ENCODE measurements at places on chromosomes 3 and 15. TPM values are rescaled to one million over a fixed set of nuclear protein-coding genes. Genes with fewer than 3 reads are reported as not detected.
A peak's percentile ranks its signal among the peaks of the same experiment; 100 is the strongest.

Gene GOLGA8H
- total RNA-seq: 1.7 TPM

Gene KIF7
- total RNA-seq: 17.3 TPM

DNA sequence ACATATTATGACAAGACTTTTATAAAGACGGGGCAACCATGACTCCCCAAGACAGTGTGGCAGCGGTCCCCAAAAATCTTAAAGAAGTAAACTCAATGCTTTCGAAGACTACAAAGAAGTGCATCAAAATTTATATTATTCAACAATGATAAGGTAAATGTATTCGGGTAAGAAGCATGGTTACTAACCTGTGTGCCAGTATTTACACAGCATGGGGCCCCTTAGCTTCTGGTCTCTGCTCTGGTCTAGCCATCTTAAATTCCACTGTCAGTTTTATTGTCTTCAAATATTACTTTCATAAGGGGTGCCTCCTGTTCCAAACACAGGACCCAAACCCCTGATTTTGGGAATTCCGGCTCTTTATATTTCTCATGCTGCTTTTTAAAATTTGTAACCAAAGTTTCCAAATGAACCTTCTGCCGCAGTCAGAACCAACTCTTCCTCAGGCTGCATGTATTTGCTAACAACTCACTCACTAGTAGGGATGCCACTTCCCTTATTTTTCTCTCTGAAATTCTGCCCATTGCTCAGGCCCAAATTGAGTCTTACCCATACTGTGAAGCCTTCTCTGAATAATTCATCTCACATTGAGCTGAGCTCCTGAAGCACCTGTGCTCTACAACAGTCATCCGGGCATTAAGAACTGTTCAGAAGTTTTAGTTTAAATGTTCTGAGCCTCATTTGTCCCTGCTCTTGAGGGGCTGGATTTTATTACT lies 1.2 kb downstream of the TTC23 start:
- no peak for DNase-seq
- no peaks in the 10 kb centered on the region for H3K36me3 ChIP-seq
- peak overlapping the region; percentile 90 for H3K27ac ChIP-seq

DNA sequence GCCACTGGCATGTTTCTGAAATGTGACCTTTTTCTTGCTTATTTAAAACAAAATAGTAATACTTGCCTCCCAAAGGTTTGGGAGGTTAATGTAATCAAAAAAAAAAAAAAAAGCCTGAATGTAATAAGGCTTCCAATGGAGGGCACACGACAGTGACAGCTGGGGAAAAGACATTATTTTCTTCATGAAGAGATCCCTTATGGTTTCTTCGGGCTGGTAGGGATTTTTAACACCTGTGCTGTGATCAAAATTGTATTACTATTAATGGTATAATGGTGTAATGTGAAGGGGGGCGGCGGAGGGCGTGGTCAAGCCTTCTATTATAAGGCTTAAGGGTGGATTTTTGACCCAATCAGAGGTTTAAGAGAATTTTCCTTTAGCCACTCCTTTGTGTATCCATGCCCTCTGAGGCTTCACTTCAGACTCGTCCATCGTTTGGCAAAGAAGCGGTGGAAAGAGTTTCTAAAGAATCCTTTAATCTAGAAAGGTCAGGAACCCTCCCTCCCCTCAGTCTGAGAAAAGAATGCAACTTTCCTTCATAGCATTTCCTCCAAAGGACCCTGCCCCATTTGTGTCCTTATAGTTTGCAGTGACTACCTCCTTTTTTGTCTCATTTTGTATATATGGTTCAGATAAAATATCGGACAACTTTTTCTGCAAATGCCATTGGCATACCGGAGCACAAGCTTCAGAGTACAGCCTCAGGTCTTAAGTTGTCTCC lies 89.5 kb upstream of the CHD2 start:
- H3K4me1 ChIP-seq: no peaks in the 10 kb centered on the region
- peak overlapping the region; percentile 99 for H3K27ac ChIP-seq
- no peaks in the 10 kb centered on the region for H3K27me3 ChIP-seq
- no peaks in the 10 kb centered on the region for H3K36me3 ChIP-seq
- DNase-seq: peak; percentile 85

- H3K4me3 ChIP-seq: no peak overlapping the region
- H3K27me3 ChIP-seq: no peaks in the 10 kb centered on the region
These were observed 116.1 kb upstream of the DNAJC19 start for GRCh38 chr3:181105646-181106045.

Gene NME9
- total RNA-seq: 1.3 TPM

DNA sequence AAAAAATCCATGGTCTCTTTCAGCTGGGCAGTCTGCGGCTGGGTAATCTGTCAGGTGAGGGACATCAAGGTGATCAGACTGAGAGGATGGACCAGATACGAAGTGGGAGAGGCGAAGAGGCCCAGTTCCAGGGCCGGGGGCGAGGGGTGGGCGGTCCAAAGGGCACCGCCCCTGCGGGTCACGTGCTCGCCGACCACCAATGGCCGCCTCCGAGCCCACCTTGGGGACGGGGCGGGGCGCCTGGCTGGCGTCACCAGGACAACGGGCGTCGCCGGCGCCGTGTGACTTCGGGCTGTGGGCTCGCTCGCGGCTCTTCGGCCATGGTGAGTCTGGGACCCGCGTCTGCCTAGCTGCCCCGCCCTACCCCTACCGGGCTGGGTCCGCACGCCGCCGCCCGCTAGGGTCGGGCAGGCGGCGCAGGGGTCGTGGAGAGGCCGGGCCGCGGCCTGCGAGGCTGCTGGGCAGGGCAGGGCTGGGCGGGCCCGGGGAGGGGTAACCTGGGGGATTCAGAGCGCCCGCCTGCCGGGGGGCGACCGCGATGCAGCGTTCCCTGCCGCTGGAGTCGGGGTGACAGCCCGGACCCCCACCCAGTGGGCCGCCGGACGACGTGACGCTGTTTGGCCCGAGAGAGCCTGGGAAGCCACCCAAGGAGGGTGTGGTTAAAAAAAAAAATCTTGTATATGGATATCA lies at the start of gene FBXL2:
FBXL2 (plus strand) TSS at position 250 of the 690 bp plus-strand sequence; CDS start at position 321, 71 bp downstream.
- H3K27ac ChIP-seq: peak within 1 kb of the TSS; percentile 50
- H3K4me1 ChIP-seq: no peaks in the 10 kb centered on the region
- H3K36me3 ChIP-seq: no peaks in the 10 kb centered on the region
- peak; percentile 41 for DNase-seq

DNA sequence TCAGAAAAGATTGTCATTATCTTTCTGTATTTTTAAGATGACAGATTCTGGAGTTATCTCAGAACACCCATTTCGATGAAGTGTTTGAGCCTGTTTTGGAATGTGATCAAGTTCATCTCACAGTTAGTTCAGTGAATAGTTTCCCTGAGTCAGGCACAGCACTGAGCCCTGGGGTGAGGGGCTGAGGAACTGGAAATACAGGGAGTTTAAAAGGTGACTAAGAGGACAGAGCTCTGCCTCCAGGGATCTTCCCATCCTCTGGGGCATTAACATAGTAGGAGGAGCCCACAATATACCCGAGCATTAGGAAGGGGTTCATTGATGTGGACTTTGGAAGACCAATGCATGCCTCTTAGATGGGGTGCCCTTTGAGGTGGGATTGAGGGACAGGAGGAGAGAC lies 355.1 kb downstream of the CLSTN2 start:
- no peak for DNase-seq
- H3K4me3 ChIP-seq: no peak overlapping the region
- H3K4me1 ChIP-seq: no peaks in the 10 kb centered on the region
- no peaks in the 10 kb centered on the region for H3K27me3 ChIP-seq
- no peak overlapping the region for H3K27ac ChIP-seq

- H3K36me3 ChIP-seq: no peaks in the 10 kb centered on the region
- no peaks in the 10 kb centered on the region for H3K27me3 ChIP-seq
- DNase-seq: no peak
- no peak overlapping the region for H3K27ac ChIP-seq
These were observed 815.3 kb downstream of the TUSC7 start for GRCh38 chr3:117524890-117525289.

Gene C15orf62
- total RNA-seq: 0.55 TPM

- H3K36me3 ChIP-seq: no peaks in the 10 kb centered on the region
- DNase-seq: no peak
- H3K4me3 ChIP-seq: peak overlapping the region; percentile 14
- H3K4me1 ChIP-seq: no peaks in the 10 kb centered on the region
- H3K27ac ChIP-seq: no peak overlapping the region
These were observed 165.6 kb downstream of the NSMCE3 start for GRCh38 chr15:29103824-29104565.

DNA sequence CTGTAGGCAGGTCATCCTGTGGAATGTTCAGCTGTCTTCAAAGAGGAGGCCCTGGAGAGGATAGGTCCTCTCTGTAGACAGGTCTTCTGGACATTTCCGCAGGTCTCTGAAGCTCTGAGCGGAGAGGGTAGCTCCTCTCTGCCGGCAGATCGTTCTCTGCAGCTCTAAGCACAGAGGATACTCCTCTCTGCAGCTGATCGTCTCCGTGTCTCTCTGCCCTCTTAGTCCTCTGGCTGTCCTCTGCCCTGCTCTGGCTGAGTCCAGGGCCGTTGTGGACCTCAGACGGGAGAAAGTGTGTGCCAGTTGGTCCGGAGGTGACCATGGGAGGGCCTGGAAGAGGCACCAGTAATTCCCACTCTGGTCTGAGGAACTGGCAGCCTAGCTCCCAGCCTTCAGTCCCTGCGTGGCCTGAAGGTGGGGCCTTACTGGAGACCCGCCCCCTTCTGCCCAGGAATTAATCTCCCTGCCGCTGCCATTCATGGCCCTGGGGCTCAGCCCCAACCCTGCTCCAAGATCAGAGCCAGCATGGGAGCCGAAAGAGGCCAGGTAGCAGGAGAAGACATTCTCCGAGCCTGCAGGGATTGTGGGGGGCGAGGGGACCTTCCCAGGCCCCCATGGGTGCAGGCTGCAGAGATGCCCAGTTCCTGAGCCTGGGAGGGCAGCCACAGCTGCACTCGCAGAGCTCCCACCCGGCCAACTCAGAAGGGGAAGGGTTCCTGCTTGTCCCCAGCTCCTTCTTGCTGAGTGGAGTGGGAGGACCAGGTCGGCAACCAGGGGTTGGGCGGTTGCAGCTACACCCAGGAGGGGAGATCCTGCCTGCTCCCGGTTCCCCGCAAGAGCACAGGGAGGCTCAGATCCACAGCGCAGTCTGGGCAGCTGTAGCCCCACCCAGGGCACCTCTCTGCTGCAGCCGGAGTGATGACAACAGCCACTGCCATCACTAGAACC lies 488.7 kb downstream of the RSL24D1 start:
- no peak overlapping the region for H3K4me3 ChIP-seq
- H3K4me1 ChIP-seq: no peaks in the 10 kb centered on the region
- H3K27me3 ChIP-seq: no peaks in the 10 kb centered on the region
- no peak overlapping the region for H3K27ac ChIP-seq

Gene ZKSCAN7
- total RNA-seq: 3.9 TPM

Measured in uterus (tissue), 4 donors.